ENCODE measurements at places on chromosomes 16 and 17.

- DNase-seq = no peak
Observed at GRCh38 chr16:77433146-77433545, 1.7 kb downstream of the ADAMTS18 start.

DNA sequence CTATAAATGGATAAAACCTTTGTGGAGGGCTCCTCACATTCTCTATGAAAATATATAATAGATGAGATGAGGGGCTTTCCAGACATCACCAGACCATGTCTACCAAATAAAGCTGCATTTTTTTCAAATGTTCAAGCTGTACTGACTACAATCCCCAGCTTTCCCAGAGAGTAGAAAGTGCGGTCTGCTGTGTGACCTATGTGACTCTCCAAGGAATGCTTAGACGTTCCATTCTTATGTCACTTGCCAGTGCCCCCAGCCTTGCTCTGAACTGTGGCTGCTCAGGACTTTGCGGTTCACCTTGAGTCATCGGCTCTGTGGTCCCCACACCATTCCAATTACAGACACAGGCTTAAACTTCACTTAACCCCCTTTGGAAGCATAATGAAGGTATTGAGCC, 47.8 kb upstream of the SCNN1B start:
- DNase-seq = no peak

- DNase-seq = peak; percentile 77
Observed at GRCh38 chr17:4420692-4421131, 13.0 kb upstream of the SPNS3 start.

DNA sequence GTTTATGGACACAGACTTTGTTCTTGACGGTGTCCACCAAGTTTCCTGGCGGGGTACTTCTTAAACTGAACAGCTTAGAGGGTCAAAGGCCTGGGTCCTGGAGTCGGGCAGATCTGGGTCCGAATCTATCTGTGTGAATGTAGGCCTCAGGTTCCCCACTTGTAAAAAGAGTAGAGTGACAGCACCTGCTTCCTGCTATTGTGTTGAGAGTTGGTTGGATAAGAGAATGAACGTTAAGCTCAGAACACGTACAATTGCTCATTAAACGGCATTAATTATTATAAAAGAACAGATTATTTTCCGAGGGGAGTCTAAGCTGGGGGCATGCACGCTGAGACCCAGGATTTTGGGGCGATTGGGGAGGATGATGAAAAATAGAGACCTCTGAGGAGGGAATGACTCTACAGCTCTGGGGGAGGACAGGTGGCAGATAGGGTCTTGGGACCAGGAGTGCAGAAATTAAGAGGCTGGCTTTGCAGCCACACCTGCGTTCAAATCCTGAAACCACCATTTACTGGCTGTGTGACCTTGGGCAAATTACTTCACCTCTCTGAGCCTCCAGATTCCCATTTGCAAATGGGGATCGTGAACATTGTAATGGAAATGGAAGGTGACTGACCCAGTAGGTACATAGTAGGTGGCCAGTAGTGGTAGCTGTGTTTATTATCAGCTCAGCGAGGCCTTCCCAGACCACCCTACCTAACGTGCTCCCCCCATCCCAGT, 862 bp downstream of the CLEC16A start:
- no peak for DNase-seq

- peak; percentile 49 for DNase-seq
Observed at GRCh38 chr16:85055493-85056210, 28.1 kb downstream of the KIAA0513 start.

GRCh38 chr17:54968988-54969332, 395 bp downstream of the STXBP4 start:
- no peak for DNase-seq

DNA sequence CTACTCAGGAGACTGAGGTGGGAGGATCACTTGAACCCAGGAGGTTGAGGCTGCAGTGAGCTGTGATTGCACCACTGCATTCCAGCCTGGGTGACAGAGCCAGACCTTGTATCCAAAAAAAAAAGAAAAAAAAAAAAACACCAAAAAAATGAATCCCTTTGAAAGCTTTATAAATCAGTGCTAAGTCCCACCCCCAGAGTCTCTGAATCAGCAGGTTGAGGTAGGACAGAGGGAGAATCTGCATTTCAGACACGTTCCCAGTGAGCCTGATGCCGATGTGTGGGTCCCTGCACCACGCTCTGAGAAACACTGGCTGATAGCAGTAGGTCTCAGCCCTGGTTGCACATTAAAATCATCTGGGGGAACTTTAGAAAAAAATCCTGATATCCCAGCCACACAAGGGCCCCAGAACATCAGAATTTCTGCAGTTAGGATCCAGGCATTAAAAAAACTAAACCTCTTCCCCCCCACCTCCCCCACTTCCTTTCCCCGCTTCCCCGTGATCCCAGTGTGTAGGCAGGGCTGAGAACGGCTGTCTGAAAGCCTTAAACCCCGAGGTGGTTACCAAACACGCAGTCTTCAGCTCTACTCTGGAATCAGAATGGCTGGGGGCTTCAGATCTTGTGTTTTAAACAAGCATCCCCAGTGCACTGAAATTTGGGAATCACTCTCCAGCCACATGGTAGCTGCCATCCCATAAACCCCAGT, 27.3 kb upstream of the GPRC5B start:
- no peak for DNase-seq

DNA sequence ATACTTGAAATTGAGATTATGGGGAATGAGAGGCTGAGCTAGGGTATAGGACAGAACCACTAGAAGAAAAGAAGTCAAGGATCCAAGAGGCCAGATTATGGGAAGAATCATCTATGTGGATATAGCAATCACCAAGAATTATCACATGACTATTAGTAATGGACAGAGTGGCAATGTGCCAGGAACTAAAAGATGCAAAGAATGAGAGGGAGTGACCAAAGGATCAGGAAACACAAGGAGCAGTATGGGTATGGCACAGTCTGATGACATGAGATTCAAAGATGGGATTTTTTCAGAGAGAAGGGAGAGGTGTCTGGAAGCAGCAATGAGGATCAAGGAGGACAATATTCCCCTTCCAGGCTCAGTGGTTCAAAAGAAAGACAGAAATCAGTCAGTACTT, 212.2 kb downstream of the AATF start:
- no peak for DNase-seq

- DNase-seq = no peak
Observed at GRCh38 chr17:74877592-74878548, 5.1 kb upstream of the FDXR start.

- DNase-seq = no peak
Observed at GRCh38 chr17:55567240-55568214, 56.3 kb upstream of the SMIM36 start.

DNA sequence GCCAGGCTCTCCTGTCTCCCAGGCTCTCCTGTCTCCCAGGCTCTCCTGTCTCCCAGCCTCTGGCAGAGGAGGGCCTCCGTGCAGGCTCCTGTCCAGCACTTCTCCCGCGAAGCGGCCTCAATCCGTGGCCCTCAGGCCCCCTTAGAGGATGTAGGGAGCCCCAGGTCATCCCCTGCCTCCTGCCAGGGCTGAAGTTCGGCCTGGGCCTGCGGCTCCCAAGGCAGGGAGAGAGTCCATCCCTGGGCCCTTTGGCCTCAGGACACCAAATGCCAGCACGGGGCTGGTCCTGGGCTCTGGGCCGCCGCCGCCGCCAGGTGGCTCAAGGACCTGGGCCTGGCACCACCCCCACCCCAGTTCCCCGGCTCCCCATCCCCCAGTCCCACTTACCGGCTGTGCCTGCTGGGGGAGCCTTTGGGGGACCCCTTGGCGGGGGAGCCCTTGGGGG, 370 bp downstream of the EVPL start:
- no peak for DNase-seq

DNA sequence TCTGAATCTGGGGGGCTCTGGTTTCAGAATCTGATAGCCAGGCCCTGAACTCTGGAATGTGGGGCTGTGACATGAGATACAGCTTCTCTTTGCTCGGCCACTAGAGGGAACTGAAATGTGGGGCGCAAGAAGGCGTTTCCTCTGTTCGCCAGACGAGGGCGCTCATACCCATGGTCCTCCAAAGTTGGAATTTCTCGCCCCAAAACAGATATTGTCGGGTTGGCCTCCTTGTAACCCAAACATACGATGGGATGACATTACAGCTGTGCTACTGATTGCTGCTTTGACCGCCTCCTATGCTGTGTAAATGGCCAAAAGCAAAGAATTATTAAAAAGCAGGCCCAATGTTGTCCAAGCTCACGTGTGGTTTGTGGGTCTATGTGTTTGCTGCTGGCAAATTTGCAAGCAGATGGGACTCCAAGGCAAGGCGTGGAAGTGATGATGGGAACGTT, 13.1 kb upstream of the MSI2 start:
- DNase-seq = no peak

DNA sequence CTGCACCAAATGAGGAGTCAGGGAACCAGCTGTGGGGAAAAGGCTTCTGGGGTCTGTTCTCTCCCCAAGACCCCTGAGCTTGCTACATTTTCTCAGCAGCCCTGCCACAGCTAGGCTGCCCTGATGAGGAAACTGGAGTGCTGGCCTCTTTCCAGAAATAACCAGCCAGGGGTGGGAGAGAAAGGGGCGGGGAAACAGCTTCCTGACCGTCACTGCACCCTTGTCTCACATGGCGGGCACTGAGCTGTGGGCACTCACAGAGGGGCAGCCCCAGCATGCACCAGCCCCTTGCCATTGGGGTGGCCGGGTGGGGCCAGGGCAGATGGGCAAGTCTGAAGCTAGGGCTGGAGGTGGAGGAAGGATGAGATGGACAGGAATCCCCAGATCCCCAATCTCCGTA, 2.9 kb downstream of the SRL start:
- no peak for DNase-seq

- DNase-seq = no peak
Observed at GRCh38 chr16:28621481-28622155, 11.8 kb upstream of the SULT1A1 start.

DNA sequence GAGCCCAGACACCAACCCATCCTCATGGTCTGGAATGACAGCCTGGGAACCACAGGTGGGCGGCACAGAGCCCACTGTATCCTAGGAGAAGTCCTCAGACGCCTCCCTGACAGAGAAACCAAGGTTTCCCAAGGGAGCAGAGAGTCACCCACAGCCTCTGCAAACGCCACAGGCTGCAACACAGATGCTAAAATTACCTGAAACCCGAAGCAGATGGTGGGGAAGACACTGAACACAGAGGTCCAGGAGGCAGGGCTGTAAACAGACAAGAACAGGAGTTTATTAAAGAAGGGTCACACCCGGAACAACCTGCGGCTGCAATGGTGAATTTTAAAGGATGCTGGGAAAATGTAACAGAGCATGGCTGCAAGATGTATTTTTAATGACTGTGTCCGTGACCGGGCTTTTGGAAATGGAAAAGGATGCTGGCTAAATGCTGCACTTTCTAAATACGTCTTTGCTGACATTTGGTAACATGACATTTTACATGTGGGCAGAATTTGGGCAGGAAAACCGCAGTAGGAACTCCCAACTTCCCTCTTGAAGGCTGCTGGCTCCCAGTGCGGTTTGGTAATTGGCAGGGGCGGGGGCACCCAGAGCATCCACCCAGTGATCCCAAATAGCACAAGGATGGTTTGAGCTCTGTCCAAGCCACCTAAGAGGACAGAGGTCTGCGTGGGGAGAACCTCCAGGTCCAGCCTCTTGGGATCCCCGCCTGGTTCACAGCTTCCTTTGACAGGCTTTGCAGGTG, 13.1 kb downstream of the SLC38A8 start:
- DNase-seq = no peak

DNA sequence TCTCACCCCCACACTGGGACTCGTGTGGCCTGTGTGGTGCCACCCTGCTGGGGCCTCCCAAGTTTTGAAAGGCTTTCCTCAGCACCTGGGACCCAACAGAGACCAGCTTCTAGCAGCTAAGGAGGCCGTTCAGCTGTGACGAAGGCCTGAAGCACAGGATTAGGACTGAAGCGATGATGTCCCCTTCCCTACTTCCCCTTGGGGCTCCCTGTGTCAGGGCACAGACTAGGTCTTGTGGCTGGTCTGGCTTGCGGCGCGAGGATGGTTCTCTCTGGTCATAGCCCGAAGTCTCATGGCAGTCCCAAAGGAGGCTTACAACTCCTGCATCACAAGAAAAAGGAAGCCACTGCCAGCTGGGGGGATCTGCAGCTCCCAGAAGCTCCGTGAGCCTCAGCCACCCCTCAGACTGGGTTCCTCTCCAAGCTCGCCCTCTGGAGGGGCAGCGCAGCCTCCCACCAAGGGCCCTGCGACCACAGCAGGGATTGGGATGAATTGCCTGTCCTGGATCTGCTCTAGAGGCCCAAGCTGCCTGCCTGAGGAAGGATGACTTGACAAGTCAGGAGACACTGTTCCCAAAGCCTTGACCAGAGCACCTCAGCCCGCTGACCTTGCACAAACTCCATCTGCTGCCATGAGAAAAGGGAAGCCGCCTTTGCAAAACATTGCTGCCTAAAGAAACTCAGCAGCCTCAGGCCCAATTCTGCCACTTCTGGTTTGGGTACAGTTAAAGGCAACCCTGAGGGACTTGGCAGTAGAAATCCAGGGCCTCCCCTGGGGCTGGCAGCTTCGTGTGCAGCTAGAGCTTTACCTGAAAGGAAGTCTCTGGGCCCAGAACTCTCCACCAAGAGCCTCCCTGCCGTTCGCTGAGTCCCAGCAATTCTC, 27.4 kb downstream of the STH start:
- no peak for DNase-seq

- DNase-seq = no peak
Observed at GRCh38 chr17:32276171-32276601, 10.6 kb downstream of the RHBDL3 start.

DNA sequence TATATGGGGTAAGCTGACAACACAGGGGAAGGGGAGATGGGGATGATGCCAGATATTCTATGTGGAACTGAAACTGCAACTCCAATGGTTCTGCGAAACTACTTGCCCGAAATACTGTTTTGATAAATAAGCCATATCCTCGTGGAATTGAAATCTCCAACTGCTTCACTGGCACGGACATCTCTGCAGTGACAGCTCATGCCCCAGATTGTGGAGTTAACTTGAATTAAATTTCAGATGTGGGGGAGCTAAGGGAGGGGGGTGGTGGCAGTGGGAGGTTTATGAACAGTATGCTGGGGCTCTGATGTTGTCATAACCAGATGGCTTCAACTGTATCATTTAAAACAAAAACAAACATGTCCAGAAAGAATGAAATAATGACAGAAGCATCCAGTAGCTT, 21.8 kb downstream of the NXPH3 start:
- no peak for DNase-seq

- no peak for DNase-seq
Observed at GRCh38 chr17:21211825-21212479, 2.0 kb downstream of the TMEM11 start.

DNA sequence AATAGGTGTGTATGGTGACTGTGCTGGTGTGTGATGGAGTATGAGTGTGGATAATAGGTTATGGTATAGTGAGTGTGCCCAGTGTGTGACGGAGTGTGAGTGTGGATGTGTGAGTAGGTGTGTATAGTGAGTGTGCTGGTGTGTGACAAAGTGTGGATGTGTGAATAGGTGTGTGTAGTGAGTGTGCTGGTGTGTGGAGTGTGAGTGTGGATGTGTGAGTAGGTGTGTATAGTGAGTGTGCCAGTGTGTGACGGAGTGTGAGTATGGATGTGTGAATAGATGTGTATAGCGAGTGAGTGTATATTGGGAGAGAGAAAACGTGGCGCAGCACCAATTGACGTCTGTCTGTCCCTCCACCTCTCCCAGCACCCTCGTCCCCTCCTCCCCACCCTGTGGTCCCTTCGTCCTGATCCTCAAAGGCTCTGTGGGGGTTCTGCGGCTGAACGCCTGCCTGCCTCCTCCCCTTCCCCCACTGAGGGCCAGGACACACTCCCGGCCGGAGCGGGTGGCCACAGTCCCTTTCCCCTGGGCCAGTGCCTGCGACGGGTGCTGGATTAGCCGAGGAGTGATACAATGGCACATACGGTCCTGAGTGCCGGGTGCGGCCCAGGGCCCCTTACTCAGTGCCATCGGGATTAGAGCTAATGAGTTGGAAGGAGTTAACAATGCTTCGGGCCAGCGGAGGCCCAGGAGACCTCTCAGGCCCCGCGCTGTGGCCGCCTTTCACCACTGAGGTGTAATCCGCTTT, 160.0 kb downstream of the MRM1 start:
- DNase-seq = no peak
